CD14-positive monocyte (primary cell): ENCODE measurements at places on chromosomes 13 and 19.

GRCh38 chr19:32773126-32773525, 53.6 kb downstream of the TDRD12 start:
- no peak for DNase-seq

DNA sequence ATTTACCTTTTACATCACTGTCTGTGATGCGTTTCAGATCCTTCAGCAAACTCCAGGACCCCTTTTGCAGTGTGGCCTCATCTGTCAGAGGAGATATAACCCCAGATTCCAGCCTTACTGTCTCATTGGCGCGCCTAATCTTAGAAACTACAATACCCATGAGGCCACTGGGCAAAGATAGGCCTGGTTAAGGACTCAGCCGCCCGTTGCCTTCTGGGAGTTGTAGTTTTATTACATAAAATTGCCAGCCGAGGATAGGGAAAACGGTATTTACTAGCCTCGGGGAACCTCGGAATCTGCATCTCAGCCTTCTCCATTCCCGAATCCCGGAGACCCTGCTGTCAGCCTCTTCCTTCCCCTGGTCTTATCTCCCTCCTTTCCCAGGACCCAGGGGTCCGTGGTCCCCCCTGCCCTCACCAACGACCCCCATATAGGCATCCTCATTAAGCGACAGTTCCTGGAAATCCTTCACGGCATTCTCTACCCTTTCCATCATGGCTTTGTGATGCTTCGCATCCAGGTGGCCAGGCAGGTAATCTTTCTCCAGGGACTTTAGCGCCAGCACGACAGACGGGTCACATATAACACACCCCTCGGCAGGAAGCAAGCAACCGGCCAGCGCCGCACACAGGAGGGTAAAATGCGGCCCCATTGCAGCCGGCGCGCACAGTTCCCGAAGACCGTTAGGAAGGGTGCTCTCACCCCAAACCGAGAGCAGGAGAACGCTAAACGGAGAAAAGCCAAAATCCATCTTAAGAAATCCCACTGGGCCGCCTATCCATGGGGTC, 1.3 kb downstream of the IZUMO1 start:
- no peak for DNase-seq

DNA sequence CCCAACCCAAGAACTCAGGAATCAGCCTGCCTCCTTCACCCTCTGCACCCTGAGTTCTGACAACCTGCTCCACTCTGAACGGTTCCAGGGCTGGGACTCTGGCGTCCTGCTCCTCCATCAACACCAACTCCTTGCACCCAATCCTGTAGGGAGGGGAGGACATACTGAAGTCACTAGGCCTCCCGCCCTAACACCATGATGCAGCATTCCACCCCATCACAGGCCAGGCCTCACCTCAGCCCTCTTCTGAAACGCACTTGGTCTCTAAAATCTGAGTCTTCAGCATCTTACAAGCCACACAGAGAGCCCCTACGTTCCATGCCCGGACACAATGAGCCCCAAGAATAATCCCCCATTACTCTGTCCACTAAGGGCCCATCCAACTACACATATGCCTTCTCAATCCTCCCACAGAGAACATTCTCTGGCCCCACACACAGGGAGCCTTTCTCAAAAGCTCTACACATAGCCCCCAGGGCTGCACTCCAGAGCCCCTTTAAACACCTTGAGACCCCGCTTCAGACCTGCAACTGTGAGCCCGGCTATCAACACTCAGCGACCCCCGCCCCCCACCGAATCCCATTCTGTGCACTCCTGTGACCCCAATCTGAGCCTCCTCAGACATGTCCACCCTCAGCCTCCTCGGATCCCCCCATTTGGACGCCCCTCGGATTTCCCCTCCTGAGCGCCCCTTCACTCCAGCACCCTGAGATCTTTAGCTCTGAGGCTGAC, 567 bp downstream of the ALKBH6 start:
- no peak for DNase-seq

DNA sequence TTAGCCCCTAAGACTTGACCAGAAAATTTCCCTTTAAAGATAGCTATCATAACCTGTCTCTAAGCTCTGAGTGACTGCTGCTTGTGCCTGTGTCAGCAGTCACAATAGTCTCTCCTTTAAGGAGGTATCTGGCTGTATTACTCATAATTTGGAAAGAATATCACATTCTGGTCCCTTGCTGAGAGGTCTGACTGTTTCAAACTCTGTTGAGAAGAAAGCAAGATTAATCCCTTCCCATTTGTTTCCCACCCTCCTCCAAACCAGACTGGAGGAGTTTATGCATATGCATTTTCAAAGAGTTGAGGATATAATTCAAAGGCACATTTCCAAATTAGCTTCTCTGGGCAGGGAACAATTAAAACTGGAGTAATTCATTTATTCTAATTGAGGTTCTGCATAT, 2.3 kb downstream of the HTR2A start:
- DNase-seq: no peak

DNA sequence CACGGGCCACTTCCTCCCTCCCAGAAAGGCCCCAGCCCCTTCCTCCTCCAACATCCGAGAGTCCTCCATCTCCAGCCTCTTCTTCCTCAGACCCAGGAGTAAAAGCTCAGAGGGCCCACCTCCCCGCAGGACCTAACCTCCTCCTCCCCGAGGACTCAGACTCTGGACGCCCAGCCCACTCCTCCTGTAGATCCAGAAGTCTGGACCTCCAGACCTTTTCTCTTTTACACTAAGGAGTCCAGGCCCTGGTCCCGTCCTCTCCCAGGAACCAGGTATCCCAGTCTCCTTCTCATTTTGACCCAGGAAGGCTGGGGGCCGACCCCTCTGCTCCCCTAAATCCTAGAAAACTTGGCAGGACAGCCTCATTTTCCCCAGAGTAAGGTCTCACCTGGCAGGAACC, 1.9 kb upstream of the KLK8 start:
- DNase-seq: no peak

GRCh38 chr13:94140027-94140426, 339.5 kb downstream of the DCT start:
- DNase-seq: no peak

DNA sequence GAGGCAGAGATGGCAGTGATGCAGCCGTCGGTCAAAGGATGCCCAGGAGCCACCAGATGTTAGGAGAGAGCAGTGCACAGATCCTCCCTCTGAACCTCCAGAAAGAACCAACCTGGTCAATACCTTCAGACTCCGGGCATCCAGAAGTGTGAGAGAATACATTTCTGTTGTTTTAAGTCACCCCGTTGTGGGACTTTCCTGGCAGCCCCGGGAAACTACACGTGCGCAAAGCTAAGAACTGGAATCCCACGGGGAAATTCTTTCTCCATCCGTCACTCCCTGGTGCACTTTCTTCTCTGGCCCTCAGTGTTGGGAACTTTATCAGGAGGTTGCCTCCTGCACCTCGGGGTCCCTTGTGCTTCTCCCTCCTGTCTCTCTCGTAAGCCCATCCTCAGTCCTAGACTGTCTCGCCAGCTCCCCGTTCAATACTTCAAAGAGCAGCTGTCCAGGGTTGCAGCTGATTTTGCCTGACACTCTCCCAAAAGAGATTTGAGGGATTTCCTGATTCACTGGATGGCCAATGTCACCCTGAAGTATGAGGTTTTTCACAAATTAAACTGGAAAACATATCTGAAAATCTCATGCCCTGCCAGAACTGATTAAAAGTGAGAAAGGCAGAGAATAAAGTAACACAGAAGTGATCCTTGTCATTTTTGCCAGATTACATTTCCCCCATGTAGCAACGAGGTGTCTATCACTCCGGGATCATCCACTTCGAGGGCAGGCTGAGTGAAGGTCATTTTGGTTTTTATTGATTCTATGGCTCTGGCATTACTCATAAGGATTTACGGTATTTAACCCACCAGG, 136.8 kb downstream of the DCT start:
- DNase-seq: no peak

DNA sequence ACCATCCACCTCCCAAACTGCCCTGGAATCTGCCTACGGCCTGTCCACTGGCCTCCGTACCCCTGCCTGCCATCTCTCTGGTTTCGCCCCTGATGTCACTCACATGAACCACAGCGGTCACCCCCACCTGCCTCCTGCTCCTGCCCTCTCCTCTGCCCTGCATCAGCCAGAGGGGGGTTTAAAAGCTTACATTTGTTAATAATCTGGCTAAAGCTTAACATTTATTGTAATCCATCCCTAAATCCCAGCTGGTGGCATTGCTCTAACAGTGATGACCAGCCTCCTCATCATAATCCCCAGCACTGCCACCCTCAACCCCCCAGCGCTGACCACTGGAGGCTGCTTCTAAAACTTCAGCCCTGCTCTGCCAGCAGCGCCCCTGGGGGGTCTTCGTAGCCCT, 38.9 kb downstream of the DNM2 start:
- DNase-seq: no peak

- DNase-seq: no peak
Observed at GRCh38 chr19:56978023-56978565, 137.6 kb upstream of the PEG3 start.
